ENCODE measurements at places on chromosomes 5 and 9.

DNA sequence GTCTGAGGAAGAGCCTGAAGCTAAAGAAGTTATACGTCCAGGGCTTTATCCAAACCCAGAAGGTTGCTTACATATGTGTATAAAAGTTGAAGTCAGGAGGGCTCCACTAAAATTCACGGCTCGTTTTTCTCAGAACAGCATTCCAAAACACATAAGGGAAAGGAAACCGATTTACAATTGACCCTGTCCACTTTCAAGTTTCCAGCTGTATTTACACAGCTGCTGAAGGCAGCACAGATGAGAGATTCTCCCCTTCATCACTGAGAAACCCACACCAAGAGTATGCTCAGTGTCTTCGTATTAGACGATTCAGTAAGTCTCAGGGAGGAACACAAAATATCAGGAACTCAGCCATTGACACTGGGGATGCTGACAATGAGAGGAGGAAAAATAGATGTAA lies 5.9 kb upstream of the NREP start:
- DNase-seq, result no peak

GRCh38 chr9:99351647-99352046 lies 129.6 kb downstream of the SEC61B start:
- DNase-seq, result no peak

GRCh38 chr9:121478816-121479676 lies 20.6 kb downstream of the GGTA1 start:
- DNase-seq, result no peak

DNA sequence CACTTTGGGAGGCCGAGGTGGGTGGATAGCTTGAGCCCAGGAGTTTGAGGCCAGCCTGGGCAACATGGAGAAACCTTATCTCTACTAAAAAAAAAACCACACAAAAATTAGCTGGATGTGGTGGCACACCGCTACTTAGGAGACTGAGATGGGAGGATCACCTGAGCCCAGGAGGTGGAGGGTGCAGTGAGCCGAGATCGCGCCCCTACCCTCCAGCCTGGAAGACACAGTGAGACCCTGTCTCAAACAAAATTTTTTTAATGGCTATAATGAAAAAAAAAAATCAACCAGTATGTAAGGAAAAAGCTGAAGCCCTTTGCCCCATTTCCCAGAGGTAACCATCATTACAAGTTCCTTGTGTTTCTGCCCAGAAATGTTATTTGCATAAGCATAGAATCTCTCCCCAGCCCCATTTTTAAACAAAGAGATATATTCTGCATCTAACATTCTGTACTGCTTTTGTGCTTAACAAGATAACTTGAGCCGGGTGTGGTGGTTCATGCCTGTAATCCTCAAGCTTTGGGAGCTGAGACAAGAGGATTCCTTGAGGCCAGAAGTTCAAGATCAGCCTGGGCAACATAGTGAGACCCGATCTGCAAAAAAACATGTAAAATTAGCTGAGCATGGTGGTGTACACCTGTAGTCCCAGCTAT lies 35.1 kb upstream of the KCNIP1 start:
- no peak for DNase-seq

DNA sequence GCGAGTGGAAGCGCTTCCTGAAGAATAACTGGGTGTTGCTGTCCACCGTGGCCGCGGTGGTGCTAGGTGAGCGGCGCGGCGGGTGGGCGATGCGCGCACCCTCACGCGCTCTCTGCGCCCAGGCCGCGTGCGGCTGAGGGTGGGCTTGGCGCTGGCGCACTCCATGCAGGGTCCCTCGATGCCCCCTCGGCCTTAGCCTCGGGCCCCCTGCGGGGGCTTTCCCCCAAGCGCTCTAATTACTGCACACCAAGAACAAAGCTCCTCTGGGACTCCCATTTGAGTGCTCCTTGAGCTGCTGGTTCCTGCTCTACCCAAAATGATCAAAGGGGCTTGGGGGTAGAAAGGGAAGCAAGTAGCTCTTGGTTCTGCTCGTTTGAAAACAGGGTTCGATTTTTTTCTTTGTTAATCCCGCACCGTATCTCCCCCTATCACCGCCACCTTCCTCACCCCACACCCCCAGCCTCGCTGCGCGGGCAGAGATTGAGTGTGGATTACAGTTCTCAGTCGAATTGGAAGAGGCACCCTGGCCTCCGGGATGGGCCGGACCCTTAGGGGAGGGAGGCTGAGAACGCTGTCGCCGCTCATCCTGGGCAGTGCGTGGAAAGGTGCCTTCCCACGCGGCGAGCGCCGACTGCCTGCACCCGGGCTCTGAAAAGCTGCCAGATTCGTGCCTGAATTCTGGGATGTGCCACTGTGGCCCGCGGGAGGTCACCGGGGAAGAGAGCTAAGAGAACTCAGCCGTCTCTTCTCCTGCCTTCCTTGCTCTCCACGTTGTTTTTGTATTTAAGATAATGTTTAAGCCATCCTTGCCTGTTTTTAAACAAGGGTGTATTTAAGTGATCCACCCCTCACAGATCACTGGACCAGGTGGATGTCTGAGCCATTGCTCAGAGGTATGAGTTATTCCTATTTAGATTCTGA lies 697 bp downstream of the SLC1A1 start:
- DNase-seq, result no peak

DNA sequence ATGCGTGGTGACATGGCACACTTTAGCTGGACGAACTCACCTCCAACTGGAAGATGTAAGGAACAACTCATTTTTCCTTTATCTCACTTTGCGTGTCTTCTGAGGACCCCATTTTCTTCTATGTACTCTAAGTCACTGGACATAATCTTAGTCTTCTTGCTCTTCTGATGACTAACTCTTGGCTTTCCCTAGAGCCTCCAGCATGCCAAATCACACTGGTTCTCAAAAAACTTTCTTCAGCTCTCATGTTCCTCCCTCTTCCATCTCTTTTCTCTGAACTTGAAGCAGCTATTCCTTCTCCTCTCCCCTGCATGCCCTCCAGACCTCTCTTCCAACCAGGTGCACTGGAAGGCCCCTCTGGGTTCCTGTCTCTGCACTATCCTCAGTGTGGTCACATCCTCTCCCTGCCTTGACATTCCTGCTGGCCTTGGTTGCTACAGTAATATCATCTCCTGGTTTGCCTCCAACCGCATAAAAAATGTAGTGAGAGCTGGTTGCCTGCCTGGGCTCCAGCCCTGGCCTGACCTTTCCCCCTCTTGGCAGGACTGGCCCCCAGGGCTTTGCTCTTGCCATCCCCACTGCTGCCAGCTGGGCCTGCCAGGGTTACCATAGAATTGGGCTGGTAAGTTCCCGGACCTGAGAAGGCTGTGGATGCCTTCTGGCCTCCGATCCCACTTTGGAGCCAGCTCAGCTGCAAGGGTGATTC lies 44.8 kb upstream of the BNC2 start:
- DNase-seq, result no peak

DNA sequence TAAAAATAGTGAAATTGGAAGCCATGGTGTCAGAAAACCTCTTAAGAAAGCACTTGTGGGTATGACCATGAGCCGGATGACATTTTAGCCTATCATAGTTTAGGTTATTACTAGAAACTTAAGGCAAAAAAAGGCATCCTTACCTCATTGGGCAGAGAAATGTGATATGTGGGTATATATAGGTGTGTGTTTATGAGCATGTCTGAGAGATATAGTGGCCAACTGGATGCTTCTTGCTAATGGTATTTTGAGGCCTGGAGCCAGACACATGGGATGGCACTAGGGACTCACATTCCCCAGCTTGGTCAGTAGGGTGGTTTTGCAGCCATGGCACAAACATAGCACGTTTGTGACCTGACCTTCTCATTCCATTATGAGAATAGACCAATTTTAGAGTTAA lies 295.6 kb upstream of the MEF2C start:
- no peak for DNase-seq
